Globus pallidus (tissue), 1 donor: ENCODE measurements at places on chromosomes 2 and 18.

DNA sequence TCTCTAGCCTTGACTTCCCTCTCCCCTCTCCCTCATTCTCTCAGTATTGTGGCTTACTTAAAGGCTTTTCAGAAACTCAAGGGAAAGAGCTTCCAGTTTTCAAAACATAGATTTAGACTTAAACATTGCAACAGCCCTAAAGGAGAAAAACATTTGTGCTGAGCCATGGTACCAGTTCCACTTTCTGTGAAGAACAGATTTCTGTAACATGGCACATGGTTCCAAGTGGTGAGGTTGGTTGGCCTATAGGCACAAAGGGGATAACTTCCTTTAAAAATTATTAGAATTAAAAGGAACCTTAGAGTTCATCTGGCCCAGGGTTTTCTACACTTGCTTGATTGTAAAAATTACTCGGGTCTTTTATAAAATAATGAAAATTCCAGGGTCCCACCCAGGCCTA, 138.6 kb upstream of the CDCA7 start:
- DNase-seq, result no peak

DNA sequence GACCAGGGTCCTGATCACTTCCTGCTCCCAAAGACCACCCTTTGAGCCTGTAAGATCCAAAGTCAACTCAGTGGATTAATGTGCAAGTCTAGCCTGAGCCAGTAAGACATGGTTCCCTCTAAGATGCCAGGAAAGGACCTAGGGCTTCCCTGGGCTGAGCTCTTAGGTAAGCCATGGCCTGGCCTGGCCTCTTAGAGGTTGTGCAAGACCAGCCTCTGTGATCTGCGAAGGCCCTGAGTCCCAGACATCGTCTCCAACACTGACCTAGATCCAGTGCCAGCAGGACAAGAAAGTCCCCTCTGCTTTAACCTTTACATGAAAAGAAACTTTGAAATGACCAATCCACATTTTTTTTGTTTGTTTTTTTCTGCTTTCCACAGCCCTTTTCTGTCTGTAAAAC, 73.6 kb upstream of the CYP1B1 start:
- no peak for DNase-seq

- DNase-seq, result no peak
Observed at GRCh38 chr2:187943772-187944369, 347.8 kb upstream of the GULP1 start.

GRCh38 chr2:190062601-190063000, at the start of gene MSTN:
MSTN (minus strand) TSS chr2:190062729; CDS start chr2:190062596, 133 bp downstream.
- DNase-seq, result no peak

DNA sequence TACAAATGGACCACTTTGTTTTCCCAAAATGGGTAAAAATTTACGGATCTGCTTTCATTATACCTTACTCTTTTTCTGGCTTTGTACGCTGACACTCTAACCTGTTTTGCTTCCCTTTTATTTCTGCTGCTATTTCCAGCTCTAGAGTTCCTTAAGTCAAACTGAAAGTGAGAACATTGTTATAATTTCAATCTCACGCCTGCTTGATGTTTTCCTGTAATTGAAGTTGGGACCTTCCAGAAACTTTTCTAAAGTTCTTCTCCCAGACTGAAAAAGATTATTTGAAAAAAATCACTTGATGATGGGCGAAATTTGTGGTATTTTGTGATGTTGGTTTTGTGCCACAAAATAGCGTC, 1.8 kb downstream of the GLS start:
- DNase-seq, result peak; percentile 33

DNA sequence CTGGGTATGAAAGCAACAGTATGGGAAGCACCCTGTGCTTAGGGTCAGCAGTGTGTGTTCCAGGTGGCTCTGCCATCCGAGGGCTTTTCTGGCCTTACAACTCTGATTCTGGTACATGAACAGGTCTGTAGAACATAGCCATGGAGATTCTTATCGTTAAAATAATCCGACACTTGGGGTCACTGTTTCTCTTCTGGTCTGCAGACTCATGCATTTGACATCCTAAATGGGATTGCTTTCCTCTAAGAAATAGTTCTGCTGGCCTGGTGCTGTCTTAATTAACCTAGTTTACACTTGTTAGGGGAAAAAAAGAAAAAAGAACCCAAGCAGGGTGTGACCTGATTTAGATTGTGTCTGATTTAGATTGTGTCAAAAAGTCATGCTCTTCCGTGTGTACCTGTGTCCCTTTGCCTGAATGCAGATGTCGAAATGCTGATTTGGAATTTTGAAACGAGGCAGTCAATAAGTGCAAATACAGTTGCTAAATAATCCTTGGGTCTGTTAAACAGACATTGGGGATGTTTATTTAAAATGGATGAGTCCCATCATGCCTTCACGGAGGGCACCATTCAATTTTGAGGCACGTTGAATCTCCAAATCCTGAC, 59.6 kb downstream of the TRPM8 start:
- peak; percentile 37 for DNase-seq

- DNase-seq, result no peak
Observed at GRCh38 chr2:152456262-152456661, 121.3 kb downstream of the FMNL2 start.

GRCh38 chr2:231429901-231430300, 34.4 kb downstream of the NCL start:
- no peak for DNase-seq

DNA sequence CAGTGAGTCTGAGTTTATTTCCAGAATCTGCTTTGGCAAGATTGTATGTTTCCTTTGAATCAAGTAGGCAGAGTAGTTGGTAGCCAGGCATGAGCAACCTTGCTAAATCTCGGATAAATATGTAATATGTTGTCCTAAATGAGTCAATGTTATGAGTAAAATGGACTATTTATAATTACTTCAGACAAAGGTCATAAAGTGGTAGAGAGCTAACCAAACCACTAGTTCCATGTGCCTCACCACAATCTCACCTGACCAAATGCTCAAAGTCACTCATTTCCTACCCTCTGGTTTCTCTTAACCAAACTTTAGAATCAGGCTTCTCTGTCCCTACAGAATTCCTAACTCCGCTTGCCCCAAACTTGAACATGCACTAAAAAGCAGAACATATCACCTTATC, 261.2 kb upstream of the FSIP2 start:
- DNase-seq, result no peak

- no peak for DNase-seq
Observed at GRCh38 chr2:232104076-232104646, 142.6 kb downstream of the DIS3L2 start.

DNA sequence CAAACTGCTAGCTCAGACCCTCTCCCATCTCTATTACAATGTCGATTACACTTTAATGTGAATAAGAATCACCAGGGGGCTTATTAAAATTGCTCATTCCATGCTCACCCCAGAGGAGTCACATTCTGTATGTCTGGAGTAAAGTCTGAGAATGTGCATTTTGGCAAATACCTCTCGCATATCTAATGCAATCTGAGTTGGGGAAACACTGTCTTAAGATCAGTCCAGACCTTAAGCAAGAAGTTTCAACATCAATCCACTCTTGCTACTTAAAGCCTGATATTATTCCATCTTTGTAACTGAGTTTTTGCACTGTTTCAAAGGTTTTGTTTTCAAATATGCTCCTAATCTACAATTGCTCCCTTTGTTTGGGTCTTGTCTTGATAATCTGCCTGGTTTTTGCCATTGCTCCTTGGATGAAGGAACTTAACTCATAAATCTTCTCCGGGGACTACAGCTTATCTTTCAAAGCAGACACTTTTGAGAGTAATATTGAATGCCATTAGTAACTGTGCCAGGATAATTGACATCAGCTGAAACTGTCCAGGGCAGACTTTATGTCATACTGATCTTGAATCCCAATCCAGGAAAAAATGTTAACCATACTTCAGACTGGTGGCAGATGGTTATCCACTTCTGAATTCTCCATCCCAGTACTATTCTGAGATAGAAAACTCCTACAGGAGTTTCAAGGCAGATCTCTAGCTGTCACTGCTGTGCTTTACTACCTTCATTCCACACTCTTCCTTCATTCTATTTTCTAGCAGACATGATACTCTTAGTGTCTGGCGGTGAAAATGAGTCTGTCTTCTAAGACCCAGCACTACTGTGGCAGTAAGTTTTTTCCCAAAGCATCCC, 200.9 kb downstream of the ERBB4 start:
- DNase-seq, result no peak

DNA sequence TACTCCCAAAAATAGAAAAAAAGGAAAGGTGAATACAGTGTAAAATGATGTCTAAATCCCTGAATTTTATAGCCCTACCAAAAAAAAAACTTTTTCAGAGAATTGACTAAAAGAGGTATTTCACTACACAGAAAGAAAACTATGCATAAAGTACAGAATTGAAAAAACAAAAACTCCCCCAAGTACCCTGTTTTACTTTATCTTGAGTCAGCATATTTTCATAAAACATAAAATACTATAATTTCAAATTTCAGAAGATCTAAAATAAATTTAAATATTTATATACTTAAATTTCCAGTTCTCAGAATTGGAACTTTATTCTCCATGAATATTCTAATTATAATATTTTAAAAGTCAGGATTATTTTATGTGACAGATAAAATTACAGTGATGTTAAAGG, 10.1 kb downstream of the NCKAP1 start:
- no peak for DNase-seq

- DNase-seq, result no peak
Observed at GRCh38 chr18:13630716-13631268, 95.6 kb downstream of the FAM210A start.

GRCh38 chr18:76859474-76860339, 37.4 kb downstream of the ZNF236 start:
- no peak for DNase-seq

- no peak for DNase-seq
Observed at GRCh38 chr2:187986390-187987105, 305.1 kb upstream of the GULP1 start.

- no peak for DNase-seq
Observed at GRCh38 chr2:98909317-98910211, 26.5 kb downstream of the CRACDL start.

GRCh38 chr2:217017456-217018252, 157.8 kb upstream of the TNP1 start:
- DNase-seq, result no peak

- no peak for DNase-seq
Observed at GRCh38 chr18:59051470-59052165, 88.1 kb upstream of the SEC11C start.

- DNase-seq, result peak; percentile 47
Observed at GRCh38 chr2:46364797-46365457, 67.7 kb downstream of the EPAS1 start.

DNA sequence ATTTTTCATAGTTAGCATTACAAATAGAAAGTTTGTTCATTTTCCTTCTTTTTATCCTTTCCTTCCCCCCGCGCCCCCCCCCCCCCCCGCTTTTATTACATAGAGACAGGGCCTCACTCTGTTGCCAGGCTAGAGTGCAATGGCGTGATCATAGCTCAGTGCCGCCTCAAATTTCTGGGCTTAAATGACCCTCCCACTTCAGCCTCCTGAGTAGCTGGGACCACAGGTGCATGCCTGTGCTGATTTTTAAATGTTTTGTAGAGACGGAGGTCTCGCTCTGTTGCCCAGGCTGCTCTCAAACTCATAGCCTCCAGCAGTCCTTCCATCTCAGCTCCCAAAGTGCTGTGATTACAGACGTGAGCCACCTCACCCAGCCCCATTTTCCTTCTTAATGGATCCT, 91.2 kb upstream of the ALPP start:
- DNase-seq, result no peak

DNA sequence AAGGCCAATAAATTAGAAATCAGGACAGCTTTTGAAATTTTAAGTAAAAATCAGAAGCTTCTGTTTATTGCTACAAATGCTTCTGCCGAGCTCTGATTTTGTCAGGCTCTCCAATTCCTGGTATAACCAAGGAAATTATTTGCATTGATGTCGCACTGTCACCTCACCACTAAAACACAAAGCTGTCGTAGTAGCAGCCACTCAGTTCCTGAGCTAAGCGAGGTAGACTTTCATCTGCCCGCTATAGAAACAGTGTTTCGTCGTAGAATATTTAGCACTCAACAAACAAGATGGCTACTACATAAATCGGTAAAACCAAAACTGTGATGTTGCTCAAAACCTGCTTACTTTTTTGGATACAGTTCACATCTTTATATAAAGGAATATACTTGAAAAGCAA, 141.3 kb upstream of the FOSL2 start:
- no peak for DNase-seq

GRCh38 chr2:207969249-207969648, 56.1 kb downstream of the PLEKHM3 start:
- DNase-seq, result no peak

DNA sequence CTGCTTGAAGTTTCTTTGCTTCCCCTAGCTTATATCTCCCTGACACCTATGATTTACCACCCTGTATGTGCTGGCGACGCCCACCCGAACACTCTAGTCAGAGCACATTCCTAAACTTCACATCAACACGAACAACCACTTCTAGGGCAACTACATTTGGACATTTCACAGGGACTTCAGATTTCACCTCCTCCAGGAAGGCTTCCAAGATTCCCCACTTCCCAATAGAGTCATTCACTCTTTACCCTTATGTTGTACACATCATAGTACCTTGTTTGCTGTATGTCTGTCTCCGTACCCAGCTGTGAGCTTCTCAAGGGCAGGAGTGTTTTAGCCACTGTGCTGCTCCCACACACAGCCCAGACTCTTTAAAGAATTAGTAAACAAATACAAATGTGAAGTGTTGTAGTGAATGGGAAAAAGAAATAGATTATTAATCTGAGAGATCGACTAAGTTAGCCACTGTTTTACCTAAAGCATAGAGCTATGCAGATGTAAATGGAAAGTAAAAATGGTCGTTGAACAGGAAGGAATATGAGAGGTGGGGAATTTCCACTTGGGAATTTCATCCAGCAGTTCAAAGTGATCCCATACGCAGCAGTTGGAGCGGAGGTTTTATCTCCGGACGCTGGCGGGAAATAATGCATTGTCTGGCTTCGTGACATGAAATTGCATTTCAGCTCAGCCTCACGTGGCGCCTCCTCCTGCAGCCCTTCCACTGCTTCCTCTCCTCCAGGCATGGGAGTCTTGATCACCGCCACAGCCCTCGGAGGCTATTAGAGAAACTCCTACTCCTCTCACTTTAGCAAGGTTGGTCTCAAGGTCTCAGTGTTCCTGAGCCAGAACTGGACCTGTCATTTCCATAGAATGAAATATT, 233.4 kb upstream of the COPS8 start:
- no peak for DNase-seq

DNA sequence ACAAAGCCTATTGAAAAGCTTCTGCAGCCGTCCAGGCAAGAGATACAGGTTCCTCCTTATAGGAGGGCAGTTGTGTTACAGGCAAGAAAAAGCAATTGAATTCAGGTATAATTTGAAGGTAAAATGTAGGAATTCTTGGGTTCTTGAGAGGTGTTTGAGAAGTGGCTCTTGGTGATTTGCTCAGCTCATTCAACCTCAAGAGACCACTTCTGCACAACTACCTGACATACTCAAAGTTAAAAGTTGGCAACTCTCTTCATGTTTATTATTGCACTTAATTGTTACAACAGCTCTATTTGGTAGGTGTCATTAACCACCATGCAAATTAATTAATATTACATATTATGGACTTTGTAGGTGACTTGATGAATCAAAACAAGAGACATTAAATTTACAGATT, 753.2 kb downstream of the ADCYAP1 start:
- no peak for DNase-seq

- no peak for DNase-seq
Observed at GRCh38 chr2:39679805-39680204, 14.1 kb downstream of the TMEM178A start.
